Stimulated activated CD8-positive, alpha-beta memory T cell treated with anti-CD3 and anti-CD28 coated beads, Interleukin-2, amount 100 ng/mL, for 1 hour (primary cell): ENCODE measurements at places on chromosomes 12 and 14.
A peak's percentile ranks its signal among the peaks of the same experiment; 100 is the strongest.

- no peak for DNase-seq
Measured at GRCh38 chr14:68444449-68445168, 348.3 kb downstream of the ZFP36L1 start.

- DNase-seq: no peak
Measured at GRCh38 chr14:61484826-61485584, 163.6 kb downstream of the PRKCH start.

GRCh38 chr12:68042212-68042699 lies 53.0 kb downstream of the IFNG-AS1 start:
- DNase-seq: no peak

GRCh38 chr14:21102521-21103410 lies 1.9 kb downstream of the TMEM253 start:
- no peak for DNase-seq

DNA sequence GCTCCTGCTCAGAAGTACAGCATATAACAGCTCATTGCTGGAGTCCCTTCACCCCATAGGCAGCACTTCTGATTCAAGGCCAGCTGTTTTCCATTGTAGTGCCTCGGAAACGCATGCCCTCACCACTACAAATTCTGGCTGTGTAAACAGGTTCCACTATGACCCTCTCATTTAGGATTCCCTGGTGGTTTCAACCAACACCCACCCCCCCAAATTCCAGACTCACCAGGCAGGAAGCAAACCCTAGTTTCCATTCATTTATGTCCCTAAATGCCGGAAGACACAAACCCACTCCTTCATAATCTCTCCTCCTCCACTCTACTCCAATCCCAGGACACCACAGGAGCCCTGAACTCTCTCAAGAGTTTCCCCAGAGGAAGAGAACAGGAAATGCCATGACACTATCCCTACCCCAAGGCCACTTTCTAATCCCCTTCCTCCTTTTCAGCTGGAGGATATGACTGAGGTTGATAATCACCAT lies 75.9 kb upstream of the TMPO start:
- no peak for DNase-seq

- no peak for DNase-seq
Measured at GRCh38 chr12:80590085-80590484, 117.3 kb upstream of the MYF6 start.

DNA sequence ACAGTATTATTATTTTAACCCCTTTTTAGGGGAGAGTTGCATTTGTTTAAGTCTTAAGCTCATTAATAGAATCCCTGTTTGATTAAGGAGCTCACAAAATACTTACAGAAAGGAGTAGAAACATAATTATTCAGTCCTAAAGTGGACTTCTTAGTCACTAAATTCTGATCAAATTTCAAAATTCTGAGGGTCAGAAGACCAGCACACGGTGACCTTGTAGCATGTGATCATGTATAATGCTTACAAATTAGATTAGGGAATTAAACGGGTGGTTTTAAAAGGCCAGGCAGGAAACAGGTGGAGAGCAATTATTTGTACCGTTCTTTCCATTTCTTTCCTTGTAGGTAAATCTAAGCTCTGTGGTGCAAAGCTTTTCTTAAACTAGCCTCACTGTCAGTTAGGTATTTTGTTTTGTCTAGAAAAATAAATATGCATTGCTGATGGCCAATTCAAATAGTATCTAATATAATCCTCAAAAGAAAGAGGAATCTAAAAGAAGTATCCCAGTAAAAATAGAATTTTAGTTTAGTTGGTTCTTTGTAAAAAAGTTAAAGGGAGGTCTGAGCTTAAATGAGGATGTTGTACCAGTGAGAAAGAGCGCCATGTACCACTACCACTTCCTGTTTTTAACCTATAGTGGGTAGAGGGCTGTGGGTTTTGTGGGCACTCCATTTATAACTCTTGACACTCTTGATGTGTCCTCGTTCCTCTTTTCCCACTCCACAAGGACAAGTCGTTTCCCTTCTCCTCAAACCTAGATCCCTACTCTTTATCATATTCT lies 51.1 kb downstream of the SLC38A1 start:
- peak; percentile 39 for DNase-seq

GRCh38 chr12:58066296-58066695 lies 124.9 kb downstream of the ATP23 start:
- DNase-seq: no peak

GRCh38 chr14:73392329-73393257 lies 65.8 kb downstream of the NUMB start:
- no peak for DNase-seq

- DNase-seq: no peak
Measured at GRCh38 chr14:77372304-77372841, 4.5 kb downstream of the TMED8 start.

- DNase-seq: no peak
Measured at GRCh38 chr14:61304688-61305087, 16.7 kb upstream of the PRKCH start.

- DNase-seq: no peak
Measured at GRCh38 chr14:101056446-101056845, 152.9 kb upstream of the RTL1 start.

GRCh38 chr14:75946785-75947184 lies 35.0 kb downstream of the TGFB3 start:
- no peak for DNase-seq

GRCh38 chr14:25259470-25259869 lies 209.5 kb upstream of the STXBP6 start:
- DNase-seq: no peak

DNA sequence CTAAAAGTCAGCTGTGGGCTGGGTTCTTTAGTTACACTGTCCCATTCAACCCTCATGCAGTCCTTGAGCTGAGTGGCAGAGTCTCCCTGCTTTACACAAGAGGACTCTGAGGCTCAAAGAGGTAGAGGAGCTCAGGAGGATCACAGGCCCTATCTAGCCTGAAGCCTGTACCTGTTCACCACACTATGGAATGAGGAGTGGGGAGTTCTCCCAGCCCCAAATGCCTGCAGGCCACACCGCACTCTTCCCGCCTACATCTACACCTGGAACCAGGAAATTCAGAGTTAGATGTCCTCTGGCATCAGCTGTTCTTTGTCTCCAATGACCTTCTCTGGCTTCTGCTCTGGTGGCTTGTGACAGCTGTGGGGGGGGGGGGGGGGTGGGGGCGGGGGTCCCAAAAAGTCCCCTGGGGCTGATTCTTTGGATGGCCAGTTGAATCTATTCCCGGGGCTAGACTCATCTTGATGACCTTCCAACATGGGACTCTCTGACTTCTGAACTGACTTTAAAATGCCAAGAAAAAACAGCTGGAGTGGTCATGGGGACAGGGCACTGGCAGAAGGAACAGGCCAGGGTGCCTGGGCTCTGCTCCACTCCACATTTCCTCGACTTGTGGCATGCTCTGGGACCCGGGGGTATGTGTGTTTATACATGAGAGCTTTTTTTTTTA lies 30.6 kb downstream of the RIN3 start:
- no peak for DNase-seq

- no peak for DNase-seq
Measured at GRCh38 chr14:101024686-101025085, 121.2 kb upstream of the RTL1 start.

DNA sequence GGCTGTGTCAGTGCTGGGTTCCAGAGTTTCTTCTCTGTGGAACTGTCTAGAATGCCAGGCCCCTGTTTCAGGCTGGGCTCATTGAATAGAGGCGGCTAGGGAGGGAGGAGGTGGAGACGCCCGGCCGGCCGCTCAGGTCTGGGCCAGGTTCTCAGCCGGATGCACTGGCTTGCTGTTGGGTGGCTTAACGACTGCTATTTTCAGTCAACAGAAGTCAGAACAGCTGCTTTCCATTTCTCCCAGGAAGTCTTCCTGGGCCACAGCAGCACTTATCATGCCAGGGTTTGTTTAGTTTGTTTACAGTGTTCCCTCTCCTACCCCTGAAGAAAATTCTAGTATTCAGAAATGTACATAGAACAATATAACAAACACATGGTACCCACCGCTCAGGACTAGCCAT lies 26.0 kb upstream of the VPS37B start:
- no peak for DNase-seq

GRCh38 chr14:58749066-58749669 lies 111.4 kb downstream of the DACT1 start:
- DNase-seq: no peak

DNA sequence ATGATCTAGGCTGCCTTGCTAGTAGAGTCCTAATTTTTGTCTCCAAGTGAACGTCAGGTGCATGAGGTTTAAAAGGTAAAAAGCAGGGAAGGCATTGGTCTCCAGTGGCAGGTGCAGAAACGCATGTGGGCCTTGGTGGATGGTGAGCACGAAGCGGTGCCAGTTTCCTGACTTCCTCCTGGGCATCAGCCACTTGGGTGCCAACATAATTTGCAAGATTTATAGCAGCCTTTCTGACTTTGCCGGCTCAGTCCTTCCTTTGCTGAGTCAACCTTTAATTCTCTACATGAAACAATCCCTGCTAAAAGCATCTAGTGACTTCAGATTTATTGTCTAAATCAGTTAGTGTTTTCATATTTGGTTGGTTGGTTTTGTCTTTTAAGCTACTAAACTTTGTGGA lies 355.7 kb upstream of the TMEM132C start:
- DNase-seq: no peak

DNA sequence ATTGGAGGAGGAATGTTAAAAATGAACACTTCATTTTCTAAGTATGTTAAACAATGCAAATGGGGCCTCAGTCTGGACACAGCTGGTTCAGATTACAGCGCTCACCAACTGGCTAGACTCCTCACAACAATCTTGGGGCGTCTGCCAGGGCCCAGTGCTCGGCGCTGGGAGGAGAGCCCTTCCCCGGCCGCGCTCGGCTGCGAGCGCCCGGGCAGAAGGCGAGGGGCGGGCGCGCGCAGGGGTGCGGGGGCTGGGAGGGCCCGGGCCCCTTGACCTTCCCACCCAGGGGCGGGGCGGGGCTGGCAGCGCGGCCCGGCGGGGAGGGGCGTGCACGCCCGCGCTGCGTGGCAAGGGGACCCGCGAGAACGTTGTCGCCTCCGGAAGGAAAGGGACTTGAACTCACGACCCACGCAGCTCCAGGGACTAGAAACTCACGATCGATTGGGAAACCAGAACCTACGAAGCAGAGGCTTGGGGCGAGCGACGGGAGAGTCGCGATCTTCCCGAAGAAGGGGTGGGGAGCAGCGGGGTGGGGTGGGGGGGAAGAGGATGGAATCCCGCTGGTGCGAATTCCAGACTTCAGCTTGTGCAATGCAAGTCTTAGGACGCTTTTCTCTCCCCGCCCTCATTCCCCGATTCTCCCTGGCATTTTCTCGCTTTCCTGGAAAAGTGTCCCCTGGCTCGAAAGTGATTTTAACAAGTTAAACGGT lies at the start of gene FBLN5:
TSS of gene FBLN5 (minus strand) at position 220 of the 710 bp plus-strand sequence. CDS start 465 bp downstream, outside the sequence.
- no peak for DNase-seq

DNA sequence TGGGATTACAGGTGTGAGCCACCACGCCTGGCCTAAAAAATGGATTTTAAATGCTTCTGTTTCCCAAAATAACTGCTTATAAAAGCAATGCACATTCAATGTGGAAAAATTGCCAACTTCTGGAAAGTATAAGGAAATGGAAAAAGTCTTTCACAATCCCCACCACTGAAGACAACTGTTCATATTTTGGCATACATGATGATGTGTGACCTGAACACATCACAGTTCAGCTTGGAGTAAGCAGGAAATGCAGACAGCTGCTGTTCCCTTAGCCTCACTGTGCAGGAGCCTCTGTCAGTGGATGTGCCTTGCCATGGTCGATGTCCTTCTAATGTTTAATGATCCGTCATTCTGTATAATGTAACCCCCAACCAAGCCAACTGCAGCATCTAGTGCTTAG lies 5.2 kb downstream of the MTERF2 start:
- DNase-seq: no peak

DNA sequence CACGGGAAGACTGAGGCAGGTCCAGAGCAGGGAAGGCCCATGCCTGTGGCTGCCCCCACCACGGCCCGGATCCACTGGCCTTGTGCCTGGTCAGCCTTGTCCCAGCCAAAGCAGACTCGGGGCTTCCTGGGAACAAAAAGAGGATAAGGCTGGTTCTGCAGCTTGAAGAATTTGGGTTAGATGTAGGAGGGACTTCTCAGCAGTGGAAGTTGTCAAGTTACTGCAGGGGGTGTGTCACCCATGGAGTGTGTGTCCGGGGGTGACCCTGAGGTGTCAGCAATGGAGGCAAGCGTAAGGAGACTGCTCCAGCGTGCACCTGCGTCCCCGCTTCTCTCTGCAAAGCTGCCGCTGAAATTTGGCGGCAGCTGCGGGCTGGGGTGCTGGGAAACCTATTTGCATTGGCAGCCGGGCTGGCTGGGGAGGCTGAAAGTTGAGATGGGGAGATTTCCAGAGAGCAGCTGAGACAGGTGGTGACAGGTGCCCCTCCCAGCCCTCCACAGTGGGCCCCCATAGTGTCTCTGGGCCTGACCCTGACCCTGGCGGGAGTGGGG lies 12.5 kb upstream of the TNFAIP2 start:
- no peak for DNase-seq

GRCh38 chr14:88879022-88879421 lies 54.6 kb downstream of the TTC8 start:
- DNase-seq: no peak

DNA sequence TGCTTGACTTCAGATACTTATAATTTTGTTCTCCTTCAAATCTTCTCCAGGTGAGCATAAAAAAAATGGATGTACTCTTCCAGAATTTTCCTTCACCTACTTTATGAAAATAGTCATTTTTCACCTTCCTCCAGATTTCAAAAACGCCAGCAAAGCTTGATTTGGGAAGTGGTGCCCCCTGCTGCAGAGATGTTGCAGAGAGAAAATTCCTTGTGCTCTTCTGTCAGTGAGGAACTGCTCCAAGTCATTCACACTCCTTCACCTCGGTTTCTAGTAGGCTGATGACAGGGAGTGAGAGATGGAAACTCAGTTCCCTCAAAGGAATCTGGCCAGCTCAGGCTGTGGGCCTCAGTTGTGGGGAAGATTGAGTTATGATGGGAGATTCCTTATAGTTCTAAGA lies 24.2 kb upstream of the RNASE3 start:
- DNase-seq: no peak

- no peak for DNase-seq
Measured at GRCh38 chr14:58639842-58640484, 2.2 kb downstream of the DACT1 start.

GRCh38 chr12:107518868-107519267 lies 166.7 kb upstream of the PWP1 start:
- DNase-seq: no peak

DNA sequence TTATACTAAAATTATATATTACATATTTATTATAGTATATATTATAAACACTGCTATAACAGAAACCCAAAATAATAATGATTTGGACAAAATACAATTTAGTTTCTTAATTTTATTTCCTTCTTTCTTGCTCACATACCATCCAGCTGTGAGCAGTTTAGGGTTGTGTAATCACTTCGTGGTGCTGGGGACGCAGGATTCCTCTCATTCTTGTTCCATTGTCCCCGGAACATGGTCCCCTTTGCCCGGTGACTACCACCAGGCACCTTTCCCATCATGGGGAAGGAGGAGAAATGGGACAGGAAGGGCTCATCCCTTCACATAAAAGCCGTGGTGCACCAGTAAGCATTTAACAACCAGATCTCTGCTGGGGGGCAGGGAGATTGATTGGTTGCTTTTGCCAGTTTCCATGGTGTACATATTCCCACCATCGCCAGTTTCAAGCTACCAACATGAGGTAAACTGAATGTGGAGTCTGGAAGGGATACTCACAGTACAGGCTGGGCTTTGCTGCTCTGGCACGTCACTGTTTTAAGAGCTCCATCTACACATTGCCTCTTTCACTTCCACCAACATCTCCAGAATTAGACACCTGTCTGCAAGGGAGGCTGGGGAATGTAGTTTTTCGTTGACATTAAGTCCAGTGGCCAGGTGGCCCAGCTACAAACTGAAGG lies 191.5 kb downstream of the TMEM132C start:
- no peak for DNase-seq
